Ovary (tissue), 10 donors: ENCODE measurements at places on chromosomes 3 and 15. TPM values are rescaled to one million over a fixed set of nuclear protein-coding genes. Genes with fewer than 3 reads are reported as not detected.

- DNase-seq: no peak
Measured at GRCh38 chr3:1404270-1404962, 311.6 kb downstream of the CNTN6 start.

GRCh38 chr3:4850928-4851265 lies 128.3 kb upstream of the BHLHE40 start:
- DNase-seq: no peak

DNA sequence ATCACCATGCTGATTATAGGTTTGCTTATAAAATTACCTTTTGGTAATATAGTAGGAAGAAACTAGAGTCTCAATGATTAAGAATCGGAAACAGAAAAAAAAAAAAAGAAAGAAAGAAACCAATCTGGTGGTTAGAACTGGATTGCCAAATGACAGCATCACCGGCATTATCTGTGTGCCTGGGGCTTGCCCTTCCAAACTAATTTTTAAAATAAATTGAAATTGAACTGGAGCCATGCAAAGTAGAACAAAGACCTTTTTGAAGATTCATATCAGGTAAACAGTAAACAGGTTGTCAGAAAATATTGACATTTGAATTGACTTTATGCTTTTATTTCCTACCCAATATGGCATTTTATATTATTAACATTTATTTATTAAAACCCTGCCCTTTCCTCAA lies 11.2 kb upstream of the CPB1 start:
- DNase-seq: no peak

DNA sequence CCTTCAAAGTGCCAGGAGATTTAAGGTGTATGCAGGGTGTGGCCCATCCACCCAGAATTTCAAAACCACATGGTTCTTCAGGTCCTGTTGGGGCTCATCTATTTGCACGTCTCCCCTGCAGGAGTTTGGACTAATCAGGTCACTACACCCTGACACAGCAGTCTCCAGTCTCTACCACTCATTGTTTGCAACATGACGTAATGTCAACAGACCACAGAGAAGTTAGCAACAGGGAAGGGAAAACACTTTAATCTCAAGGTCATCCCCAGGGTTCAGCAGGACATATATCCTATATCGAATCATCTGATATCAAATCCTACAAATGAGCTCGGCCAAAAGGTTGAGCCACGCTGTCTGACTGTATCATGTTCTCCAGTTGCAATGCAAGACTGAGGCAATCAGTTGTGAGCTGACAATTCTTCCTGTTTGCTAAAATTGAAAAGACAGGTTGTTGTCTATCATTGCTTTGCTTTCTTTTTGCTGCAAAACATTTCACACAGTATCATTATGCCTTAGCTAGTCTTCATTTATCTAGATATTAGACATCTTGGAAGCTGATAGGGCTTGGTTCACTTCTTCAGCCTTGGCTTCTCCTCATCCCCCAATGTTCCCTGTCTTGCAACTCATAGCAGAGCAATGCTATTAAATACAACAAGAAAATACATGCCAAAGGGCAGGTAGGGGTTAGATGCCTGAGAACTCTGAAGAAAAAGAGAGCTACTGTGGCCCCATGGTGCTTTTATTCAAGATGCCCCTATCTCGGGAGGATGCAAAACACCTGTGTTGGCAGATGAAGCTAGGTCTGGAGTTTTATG lies 13.4 kb upstream of the LEKR1 start:
- DNase-seq: no peak

GRCh38 chr3:54966979-54967378 lies 39.1 kb upstream of the LRTM1 start:
- DNase-seq: no peak

DNA sequence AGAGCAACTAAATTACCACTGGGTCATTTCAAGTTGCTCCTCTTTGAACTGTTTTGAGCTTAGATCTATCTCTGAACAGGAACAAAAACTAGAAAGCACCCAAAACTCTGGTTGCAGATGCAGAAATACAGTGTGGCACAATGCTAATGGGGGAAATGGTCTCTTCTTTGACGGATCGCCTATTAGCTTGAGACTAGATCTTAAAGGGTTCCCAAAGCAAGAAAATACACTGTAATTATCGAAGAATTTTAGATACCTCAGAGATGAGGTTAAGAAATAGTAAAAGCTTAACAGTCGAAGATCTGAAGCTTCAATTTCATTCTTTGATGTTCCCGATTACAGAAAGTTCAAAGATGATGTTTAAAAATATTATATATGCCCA lies 818 bp downstream of the PPP1R2 start:
- DNase-seq: no peak

- no peak for DNase-seq
Measured at GRCh38 chr3:125132815-125133214, 77.0 kb upstream of the HEG1 start.

DNA sequence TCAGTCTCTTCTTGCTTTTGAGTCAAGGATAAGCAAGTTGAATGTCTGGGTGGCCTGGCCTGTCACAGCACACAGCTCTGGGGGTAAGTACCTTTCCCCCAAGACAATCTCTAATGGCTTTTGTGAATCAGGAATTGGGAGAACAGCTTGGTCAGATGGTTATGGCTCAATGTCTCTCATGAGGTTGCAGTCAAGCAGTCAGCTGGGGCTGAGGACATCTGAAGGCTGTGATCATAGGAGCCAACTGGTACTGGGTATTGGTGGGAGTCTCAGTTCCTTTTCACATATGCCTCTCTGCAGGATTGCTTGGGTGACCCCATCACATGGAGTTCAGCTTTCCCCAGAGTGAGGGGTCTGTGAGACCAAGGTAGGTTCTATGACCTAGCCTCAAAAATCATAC lies 33.0 kb upstream of the TMEM158 start:
- no peak for DNase-seq

- no peak for DNase-seq
Measured at GRCh38 chr15:60352525-60352924, 45.3 kb downstream of the ANXA2 start.

- no peak for DNase-seq
Measured at GRCh38 chr3:66803721-66804695, 194.1 kb upstream of the KBTBD8 start.

DNA sequence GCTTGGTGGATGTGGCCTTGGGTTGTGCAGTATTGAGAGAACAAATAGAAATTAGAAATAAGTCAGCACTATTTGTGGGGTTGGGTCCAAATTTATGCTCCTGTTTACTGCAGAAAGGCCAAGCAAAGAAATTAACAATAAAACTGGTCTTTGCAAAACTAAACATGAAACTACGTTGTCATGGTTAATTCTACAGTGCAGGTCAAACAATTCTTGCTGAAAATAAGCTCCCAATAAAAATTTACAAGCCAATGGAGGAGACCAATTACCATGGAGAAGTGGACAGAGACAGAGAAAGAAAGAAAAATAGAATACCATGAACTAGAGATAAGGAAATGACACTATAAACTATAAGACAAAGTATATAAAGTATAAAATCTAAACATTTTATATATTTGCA lies 101.3 kb downstream of the CDIN1 start:
- no peak for DNase-seq

DNA sequence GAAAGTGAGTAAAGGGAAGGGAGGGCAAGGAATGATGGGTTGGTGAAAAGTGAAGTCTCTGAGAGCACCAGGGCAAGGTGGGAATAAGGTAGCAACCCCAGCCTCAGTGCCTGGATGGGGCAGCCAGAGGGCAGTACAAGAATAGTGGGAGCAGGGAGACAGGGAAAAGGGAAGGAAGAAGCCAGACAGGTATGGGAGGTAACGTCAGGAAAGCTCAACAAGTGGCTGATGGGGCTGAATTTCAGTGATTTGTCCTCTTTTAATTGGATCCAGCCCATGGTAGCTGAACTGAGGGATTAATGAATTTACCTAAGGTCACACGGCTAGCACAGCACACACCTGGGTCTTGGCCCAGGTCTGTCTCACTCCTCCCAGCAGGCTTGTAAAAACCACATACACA lies 12.6 kb downstream of the RORA start:
- no peak for DNase-seq

GRCh38 chr15:60681353-60681752 lies 202.4 kb upstream of the ICE2 start:
- DNase-seq: no peak

DNA sequence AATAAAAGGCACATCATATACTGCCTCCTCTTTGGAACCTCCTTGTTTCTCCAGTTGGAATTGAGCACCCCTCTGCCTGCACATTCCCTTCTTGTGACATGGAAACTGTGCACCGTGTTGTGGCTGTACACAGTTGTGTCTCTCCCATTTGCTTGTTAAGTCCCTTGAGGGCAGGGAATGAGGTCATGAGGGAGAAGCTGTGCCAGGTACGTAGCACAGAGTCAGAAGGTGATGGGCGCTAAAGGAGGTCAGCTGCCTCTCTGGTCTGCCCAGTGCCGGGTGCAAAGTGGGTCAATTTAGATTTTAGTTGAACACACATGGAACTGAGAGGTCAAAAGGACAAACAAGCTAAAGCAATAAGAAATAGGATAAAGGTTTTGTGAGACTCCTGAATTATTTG lies 124.4 kb downstream of the FAM43A start:
- no peak for DNase-seq

GRCh38 chr3:65078748-65079147 lies 390.9 kb upstream of the ADAMTS9 start:
- DNase-seq: no peak

DNA sequence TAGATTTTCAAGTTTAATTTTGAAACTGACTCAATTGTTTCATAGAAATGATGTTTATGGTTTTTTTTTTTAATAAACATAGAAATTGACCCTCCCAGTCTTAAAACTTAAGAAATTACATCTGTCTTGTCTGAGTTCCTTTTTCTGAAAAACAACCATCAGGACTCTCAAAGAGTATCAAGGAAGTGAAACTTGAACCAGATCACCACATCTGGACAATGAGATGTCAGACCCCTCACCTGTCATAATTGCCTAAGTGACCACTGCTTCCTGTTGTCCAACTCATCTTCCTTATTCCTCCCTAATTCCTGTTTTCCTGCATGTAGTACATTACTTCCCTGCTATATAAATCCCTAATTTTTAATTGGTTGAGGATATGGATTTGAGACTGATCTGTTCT lies 441.5 kb upstream of the ARHGEF26 start:
- DNase-seq: no peak

GRCh38 chr3:138593488-138594149 lies 441 bp downstream of the CEP70 start:
- DNase-seq: no peak

GRCh38 chr3:173055228-173055933 lies 85.7 kb downstream of the SPATA16 start:
- no peak for DNase-seq

DNA sequence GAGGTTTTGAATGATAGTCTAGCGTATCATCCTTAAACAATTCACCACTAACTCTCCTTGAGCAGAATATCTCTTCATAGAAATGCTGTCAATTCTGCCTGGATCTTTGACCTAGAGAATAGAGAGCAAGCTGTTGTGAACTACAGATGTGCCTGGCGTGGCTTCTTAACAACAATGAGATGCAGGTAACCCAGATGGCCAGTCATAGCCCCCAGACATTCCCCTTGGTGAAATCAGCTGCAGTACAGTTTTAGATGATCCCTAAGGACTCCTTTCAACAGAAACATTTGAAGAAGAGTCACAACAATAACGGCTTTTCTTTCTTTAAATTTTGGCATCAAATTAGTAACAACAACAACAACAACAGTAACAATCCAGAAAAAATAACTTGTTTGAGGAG lies 1041.3 kb downstream of the ROBO1 start:
- no peak for DNase-seq

DNA sequence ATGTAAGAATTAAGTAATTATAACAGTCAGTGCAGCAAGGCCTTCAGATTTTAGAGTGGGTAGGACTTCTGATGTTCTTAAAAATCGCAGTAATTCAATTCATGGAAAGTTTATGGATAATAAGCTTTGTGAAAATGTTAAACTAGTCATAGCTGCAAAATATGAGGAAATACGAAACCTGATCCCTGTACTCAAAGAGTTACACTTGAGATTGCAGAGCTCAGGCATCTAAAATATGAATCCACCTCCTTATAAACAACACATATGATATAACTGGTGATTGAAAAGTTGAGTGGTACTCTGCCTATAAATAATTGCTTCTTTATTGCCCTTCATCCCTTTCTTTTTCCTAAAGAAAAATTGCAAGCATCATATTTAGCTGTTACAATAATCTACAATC lies 473.3 kb downstream of the OTOL1 start:
- no peak for DNase-seq

GRCh38 chr3:170868577-170869238 lies 1.3 kb downstream of the RPL22L1 start:
- DNase-seq: peak; percentile 28

DNA sequence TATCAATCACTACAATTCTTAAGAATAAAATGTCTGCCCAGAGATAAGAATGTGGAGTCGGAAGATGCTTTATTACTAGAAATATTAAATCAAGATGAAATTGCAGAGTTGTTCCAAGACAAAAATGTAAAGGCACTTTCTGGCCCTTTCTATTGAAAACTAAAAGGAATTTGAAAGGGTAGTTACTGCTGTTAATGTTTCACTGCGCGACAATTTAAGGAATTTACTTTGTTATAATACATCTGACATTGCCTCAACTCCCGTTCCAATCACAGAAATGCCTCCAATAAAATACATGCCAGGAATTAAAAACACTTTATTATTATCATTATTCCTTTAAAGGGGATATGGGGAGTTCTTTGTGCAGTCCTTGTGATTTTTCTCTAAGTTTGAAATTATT lies 26.4 kb downstream of the RSL24D1 start:
- DNase-seq: no peak

DNA sequence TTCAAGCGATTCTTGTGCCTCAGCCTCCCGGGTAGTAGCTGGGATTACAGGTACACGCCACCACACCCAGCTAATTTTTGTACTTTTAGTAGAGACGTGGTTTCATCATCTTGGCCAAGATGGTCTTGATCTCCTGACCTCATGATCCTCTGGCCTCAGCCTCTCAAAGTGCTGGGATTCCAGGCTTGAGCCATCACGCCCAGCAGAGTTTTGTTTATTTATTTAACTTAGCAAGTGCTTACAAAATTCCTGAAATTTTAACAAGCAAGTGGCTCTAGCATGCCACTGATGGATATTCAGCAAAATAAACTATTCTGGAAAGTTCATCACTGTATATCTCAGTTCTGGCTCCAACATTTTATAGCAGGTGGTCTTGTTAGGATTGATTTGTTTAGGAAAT lies 585.9 kb downstream of the OTOL1 start:
- DNase-seq: no peak

- no peak for DNase-seq
Measured at GRCh38 chr3:123153125-123154019, 48.4 kb upstream of the SEC22A start.

The PRR20G gene
- total RNA-seq: not detected

The ROPN1 gene
- not detected for total RNA-seq

The FAM81A gene
- total RNA-seq: 5.1 TPM

The RHOV gene
- 3.4 TPM for total RNA-seq

The MAP2K5 gene
- total RNA-seq: 13.7 TPM

The SPINK8 gene
- total RNA-seq: not detected

The SNRK gene
- total RNA-seq: 35.0 TPM

The GALK2 gene
- total RNA-seq: 44.2 TPM

The WDR72 gene
- 2.6 TPM for total RNA-seq

The C3orf33 gene
- total RNA-seq: 4.5 TPM

The GALNT15 gene
- total RNA-seq: 14.5 TPM

The XCR1 gene
- 0.18 TPM for total RNA-seq
